ENCODE measurements at places on chromosomes 4 and X.

DNA sequence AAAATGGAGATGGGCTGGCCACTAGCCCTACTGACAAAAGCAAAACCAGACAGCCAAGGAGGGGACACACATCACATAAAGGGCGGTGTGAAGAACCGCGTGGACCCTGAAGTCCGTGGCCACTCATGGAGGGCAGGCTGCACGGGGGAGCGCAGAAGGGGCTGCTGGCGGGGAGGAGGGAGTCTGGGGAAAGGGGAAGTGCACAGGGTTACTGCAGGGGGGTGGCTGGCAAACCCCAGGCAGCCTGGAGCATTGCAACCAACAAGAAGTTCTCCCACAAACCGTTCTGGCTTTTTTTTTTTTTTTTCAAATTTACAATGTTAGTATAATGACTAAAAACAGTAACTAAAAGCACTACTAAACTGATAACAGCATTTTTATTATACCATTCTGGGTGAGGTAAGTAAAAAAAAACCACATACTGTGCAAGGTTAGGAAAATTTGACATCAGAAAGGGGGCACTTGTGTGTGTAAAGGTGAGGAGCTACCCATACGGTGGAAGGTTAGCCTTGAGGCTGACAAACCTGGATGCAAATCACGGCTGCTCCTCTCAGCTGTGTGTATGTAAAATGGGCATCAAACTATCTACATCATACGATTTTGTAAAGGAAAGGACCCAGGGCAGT is 87.1 kb downstream of the TSPAN5 start:
- DNase-seq: no peak

DNA sequence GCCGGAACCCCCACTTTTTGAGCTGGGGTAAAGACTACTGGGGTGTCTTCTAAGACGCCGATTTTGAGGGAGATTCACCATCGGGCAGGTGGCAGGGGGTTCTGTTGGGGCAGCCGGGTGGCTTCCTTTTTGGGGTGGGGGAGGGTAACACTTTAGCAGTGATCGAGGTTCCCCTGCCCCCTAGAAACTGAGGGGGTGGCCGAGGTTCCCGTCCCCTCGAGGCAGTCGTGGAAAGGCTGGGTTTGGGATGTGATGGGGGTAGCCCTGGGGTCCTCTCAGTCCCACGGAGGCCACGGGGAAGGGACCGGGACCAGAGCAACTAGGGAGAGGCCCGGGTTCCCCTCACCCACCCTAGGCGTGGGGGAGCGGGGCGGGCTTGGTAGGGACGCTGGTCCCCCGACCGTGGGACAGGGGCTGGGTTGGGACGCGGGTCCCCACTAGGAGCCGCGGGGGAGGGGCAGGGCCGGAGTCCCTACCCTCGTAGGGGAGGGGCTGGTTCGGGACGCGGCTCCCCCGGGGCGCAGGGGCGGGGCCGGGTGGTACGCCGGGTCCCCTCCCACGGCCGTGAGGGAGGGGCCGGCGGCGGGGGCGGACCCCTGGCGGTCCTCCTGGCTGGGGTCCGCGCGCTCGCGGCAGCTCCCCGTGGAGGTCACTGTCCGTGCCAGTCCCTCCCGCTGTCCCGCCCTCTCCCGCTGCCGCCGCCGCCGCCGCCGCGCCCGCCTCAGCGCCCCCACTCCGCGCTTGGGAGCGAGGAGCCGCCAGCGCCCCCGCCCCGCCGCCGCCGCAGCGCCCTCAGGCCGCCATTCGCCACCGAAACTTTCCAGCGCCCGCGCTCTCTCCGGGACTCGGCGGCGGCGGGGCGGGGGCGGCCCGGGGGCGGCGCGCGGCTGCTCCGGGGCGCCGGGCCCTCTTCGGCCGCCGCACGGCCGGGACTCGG is at the start of gene TBL1X:
TSS of gene TBL1X (plus strand) at position 624 of the 937 bp plus-strand sequence. CDS start 188,529 bp downstream, outside the sequence.
- DNase-seq: peak; percentile 77

- DNase-seq: peak; percentile 61
These were observed 608 bp downstream of the RAPGEF2 start for GRCh38 chr4:159103384-159103990.

DNA sequence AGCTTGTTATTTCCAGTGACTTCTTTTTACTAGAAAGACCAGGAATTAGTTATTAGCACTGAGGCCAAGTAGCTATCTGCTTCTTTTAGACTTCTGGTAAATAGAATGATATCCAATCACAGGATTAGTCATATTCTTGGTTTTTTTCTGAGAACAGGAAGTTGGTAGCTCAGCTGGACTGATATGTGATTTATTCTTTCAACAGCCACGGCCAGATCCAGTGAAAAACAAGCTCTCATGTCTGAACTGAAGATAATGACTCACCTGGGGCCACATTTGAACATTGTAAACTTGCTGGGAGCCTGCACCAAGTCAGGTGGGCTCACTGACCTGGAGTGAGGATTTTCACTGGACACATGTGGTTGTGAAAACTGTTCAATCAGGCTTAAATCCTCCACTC is 48.6 kb downstream of the PDGFRA start:
- DNase-seq: peak; percentile 38

DNA sequence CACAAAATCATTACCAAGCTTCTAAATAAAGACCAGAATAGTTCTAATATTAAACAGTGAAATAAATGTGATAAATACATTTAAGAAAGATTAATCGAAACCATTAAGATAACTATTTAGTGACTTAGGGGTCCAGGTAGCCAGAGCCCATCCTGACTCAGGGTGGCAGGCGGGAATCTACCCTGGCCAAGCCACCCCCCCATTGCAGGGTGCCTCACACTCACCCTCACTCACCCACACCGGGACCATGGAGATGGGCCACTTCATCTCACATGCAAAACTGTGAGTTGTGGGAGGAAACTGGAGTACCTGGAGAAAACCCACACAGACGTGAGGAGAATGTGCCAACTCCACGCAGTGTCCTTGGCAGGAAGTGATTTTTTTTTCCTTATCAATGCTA is 237.6 kb upstream of the HAND2 start:
- no peak for DNase-seq

GRCh38 chr4:185210102-185210981 is 944 bp downstream of the SNX25 start:
- DNase-seq: peak; percentile 65

Measured in hepatocyte (in vitro differentiated cells).